ENCODE measurements at places on chromosomes 16 and 17.

DNA sequence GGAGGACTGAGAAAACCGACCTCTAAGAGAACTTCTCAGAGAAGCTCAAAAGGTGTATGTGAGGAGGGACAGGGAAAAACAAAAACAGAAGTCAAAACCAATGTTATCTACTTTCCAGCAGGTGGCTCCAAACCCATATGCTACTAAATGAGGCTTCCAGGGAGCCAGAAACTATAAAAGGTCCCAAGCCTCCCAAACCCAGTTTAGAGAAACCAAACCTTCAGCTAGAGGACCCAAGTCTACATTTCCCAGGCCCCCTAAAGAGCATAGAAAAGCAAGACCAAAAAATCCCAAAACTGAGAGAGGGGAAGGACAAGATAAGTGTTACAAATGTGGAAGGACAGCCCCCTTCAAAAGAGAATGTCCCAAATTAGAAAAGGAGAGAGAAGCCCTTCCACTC is 3.7 kb downstream of the HPR start:
- no peak overlapping the region for H3K27ac ChIP-seq
- H3K4me3 ChIP-seq: no peak overlapping the region
- no peaks in the 10 kb centered on the region for H3K27me3 ChIP-seq

GRCh38 chr17:18119938-18120337 is 11.4 kb downstream of the MYO15A start:
- no peak for ATAC-seq
- no peaks in the 10 kb centered on the region for H3K4me1 ChIP-seq
- H3K27me3 ChIP-seq: no peaks in the 10 kb centered on the region

- no peak overlapping the region for H3K27ac ChIP-seq
- no peak for ATAC-seq
- no peaks in the 10 kb centered on the region for H3K27me3 ChIP-seq
Measured at GRCh38 chr16:4373909-4374742, 2.5 kb downstream of the VASN start.

DNA sequence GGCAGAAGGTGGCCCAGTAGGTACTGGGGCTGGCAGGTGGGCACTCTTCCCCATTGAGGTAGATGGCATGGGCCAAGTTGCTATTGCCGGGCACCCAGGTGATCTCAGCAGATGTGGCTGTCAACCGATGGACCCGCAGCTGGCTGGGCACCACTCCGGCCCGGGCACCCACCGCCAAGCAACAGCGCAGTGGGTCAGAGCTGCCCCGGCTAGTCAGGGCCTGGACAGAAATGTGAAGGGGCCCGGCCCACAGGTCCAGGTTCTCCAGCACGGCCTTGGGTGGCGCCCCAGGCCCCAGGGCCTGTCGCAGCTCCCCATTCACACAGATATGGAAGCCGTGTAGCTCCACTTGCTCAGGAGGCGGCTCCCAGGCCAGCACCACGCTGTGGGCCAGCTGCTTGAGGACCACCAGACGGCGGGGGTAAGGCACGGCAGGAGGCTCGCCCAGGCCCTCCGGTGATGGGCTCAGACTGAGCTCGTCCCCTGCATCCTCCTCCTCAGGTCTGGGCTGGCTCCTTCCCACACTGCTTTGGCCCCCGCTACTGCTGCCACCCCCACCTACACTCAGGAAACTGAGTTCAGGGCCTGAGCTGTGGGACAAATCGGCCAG is 16.5 kb downstream of the TSPOAP1 start:
- H3K4me1 ChIP-seq: peaks cover 2% of the 10 kb centered on the region
- H3K4me3 ChIP-seq: no peak overlapping the region
- no peaks in the 10 kb centered on the region for H3K27me3 ChIP-seq
- ATAC-seq: no peak
- H3K27ac ChIP-seq: no peak overlapping the region
- no peaks in the 10 kb centered on the region for H3K36me3 ChIP-seq

- H3K36me3 ChIP-seq: no peaks in the 10 kb centered on the region
- no peaks in the 10 kb centered on the region for H3K27me3 ChIP-seq
- H3K4me3 ChIP-seq: no peak overlapping the region
- H3K4me1 ChIP-seq: no peaks in the 10 kb centered on the region
Measured at GRCh38 chr16:76222853-76223252, 54.3 kb upstream of the CNTNAP4 start.

DNA sequence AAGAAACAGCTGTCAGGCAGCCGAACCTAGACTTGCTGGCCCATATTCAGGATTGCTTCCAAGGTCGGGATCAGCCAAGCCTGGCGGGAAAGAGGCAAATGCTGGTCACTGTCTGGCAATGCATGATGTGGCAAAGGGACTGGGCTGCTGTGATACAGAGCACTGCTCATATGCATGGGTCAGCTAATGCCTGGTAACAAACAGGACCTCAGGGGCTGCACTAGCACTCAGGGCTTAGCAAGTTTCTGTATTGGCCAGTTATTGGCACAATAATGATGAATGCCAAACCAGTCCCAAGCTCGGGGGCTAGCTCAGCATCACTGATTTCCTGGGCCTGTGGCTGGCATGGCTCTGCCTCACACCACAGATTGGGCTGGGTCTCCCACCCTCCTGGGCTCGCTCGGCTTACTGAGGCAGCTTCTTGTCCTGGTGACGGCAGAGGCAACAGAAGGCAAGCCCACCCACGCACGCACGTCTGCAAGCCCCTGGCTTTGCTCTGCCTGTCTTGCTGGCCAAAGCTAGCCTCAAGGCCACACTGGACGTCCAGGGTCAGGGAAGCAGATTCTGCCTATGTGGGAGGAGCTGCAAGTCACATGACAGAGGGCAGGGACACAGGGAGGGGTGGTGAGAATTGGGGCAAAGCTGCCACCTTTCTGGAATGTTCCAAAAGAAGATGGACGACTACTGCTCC is 21.4 kb upstream of the RPTOR start:
- peaks cover 49% of the 10 kb centered on the region for H3K27me3 ChIP-seq
- H3K4me1 ChIP-seq: no peaks in the 10 kb centered on the region
- no peak overlapping the region for H3K4me3 ChIP-seq
- H3K36me3 ChIP-seq: no peaks in the 10 kb centered on the region

GRCh38 chr17:77451245-77451893 is 310.6 kb downstream of the SEC14L1 start:
- peaks cover 63% of the 10 kb centered on the region for H3K4me1 ChIP-seq
- H3K4me3 ChIP-seq: peak overlapping the region; percentile 92
- H3K27me3 ChIP-seq: no peaks in the 10 kb centered on the region
- peak overlapping the region; percentile 100 for H3K27ac ChIP-seq

DNA sequence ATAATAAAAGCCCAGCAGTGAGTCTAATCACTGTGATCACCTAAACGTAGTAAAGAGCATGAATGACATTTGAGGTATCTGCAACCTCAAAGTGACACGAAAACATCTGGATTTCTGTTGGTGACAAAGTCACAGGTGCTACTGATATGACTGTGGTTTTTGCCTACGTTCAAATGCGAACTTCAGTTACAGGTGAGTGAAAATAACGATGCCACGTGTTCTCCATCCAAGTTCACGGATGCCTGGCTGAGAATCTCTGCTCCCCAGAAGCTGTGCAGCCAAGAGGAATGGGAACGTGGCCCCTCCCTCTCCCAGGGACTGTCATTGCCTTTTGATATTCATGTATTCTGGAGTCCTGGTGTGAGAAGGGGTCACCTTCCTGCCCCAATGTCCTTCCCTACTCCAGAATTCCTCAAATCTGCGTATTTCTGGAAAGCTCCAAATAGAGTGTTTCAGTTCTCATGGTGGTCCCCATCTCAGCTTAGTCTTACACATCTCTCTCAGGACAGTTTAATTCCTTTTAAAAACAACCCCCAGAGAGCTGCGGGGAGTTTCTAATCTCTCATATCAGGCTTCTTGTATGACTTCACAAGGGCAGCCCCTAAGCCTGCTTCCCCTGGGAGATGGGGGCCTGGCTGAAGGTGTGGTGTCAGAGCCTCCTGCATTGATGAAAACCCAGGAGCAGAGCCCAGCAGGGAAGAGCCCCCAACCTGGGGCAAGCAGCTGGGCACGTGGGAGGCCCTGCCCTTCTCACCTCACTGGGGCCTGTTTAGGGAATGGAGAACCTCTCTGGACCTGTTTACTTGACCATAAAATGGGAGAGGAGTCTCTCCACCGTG is 25.8 kb downstream of the PIK3R5 start:
- peaks cover 77% of the 10 kb centered on the region for H3K4me1 ChIP-seq
- peak overlapping the region; percentile 91 for H3K27ac ChIP-seq
- H3K27me3 ChIP-seq: no peaks in the 10 kb centered on the region
- ATAC-seq: peak; percentile 83
- H3K36me3 ChIP-seq: peaks cover 40% of the 10 kb centered on the region

DNA sequence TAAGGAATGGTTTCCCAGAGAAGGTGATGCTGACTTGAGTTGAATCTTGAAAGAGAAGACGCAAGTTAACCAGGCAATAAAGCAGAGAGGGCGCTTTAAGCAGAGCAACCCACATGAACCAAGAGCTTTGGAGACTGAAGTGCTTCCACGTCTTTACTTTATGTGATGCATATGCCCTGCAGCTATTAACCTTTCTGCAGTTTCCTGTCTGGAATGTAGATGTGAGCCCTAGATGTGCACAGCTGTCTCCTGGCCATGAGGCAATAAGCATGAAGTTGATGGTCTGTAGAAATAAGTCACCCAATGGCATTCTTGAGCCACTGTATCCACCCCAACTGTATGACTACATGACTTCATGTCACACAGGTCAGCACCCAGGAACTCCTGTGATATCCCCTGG is 5.7 kb upstream of the CHST4 start:
- H3K4me3 ChIP-seq: no peak overlapping the region
- H3K4me1 ChIP-seq: no peaks in the 10 kb centered on the region
- H3K36me3 ChIP-seq: no peaks in the 10 kb centered on the region
- H3K27ac ChIP-seq: no peak overlapping the region
- H3K27me3 ChIP-seq: peaks cover 29% of the 10 kb centered on the region

- H3K4me3 ChIP-seq: no peak overlapping the region
- no peak for ATAC-seq
- no peaks in the 10 kb centered on the region for H3K4me1 ChIP-seq
- H3K27ac ChIP-seq: no peak overlapping the region
Measured at GRCh38 chr17:41163828-41164227, 3.3 kb upstream of the KRTAP4-4 start.

DNA sequence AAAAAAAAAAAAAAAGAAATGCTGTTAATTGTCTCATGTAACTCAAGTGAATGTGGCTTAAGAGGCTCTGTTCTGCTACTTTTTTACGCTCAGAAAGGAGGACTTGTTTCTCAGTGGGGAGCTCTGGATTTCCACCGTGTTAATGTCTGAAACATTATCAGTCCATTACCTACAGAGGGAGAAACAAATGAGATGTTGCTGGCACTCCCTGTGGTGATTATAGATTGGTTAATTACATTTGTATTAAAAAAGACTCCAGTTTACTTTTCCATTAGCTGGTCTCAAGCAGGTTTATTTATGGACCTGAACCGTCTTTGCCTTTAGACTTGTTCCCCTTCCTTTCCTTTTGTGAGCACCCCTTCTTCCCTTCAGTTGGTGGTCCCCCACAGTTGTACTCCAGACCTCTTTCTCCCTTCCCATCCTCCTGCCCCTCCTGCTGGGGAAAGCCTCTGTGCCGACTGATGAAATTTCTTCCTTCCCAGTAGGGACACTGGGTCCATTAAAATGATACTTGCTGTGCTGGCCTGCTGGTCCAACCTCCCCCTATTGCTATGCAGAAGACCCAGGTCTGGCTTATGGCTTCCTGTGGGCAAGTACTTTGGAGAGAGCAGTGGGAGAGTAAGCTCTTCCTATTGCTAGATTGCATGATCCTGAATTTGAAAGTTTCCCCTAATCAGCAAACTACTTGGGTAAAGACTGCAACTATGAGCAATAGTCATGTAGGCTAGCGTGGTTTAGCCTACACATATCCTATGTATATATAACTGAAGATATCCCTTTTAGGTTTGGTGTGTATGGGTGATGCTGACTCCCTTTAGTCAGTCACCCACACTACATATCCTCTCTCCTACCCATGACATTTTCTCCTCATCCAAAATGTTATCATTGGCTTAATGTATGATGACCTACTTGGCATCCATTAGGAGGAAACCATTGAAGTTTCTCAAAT is 8.1 kb downstream of the CDC6 start:
- H3K27ac ChIP-seq: peak overlapping the region; percentile 24
- H3K36me3 ChIP-seq: peaks cover 10% of the 10 kb centered on the region
- ATAC-seq: no peak
- H3K4me1 ChIP-seq: peaks cover 4% of the 10 kb centered on the region
- H3K4me3 ChIP-seq: no peak overlapping the region

- H3K36me3 ChIP-seq: no peaks in the 10 kb centered on the region
- no peak overlapping the region for H3K27ac ChIP-seq
- H3K4me3 ChIP-seq: no peak overlapping the region
- ATAC-seq: peak; percentile 63
- H3K27me3 ChIP-seq: no peaks in the 10 kb centered on the region
- peaks cover 11% of the 10 kb centered on the region for H3K4me1 ChIP-seq
Measured at GRCh38 chr16:58264961-58265479, 29.8 kb downstream of the PRSS54 start.

DNA sequence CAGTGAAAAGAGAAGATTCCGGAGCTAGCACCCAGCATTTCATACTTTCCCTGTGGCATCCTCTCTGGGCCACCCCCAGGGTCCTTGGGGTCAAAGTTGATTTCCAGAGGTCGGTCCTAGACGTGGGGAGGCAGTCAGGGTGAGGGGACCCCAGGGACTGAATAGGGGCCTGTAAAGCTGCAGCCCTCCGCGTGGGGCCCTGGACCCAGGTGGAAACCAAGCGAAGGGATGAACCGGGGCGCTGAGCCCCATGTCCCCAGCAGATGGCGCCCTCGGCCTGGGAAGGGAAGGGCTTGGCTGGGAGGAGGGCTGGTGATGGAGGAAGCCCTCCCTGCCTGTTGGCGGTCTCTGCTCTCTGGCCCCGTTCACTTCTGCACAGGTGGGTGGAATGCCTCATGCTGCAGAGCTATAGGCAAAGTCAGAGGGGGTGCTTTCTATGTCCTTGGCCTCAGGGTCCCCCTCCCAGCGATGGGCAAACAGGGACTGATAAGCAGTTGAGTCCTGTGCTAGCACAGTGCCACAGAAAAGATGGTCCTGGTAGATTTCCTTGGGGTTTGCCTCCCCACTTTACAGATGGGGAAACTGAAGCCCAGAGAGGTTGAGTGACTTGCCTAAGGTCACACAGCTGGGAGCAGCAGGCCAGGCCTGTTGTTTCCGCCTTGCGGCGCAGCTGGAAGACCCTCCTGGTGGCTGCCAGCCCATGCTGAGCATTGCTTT is 163.4 kb upstream of the CIBAR2 start:
- H3K4me1 ChIP-seq: no peaks in the 10 kb centered on the region
- ATAC-seq: peak; percentile 73
- H3K4me3 ChIP-seq: no peak overlapping the region

Measured in stimulated activated memory B cell treated with anti-CD40 and anti-IgM and Interleukin-4, amounts not matched to agents 10 μg/mL and 1 μg/mL and 100 μg/mL, for 72 hours (primary cell).